Memory B cell (primary cell): ENCODE measurements at places on chromosomes 13 and 19.

DNA sequence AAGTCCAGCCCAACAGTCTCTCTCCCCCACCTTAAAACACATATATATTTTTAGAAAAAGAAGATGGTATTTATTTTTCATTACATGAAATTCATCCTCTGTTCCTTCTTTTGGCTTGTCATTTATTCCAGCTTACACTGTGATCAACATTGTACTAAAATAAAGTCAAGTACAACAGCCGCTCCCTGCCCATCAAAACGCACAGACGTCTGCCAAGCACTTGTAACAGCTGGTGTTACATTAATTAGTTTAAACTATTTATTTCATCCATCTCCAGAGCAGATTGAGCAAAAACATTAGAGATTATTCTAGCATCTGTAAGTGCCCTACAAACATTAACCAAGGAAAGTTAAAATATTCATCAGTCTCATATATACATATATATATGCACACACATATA, 350.5 kb downstream of the DACH1 start:
- no peak for DNase-seq

DNA sequence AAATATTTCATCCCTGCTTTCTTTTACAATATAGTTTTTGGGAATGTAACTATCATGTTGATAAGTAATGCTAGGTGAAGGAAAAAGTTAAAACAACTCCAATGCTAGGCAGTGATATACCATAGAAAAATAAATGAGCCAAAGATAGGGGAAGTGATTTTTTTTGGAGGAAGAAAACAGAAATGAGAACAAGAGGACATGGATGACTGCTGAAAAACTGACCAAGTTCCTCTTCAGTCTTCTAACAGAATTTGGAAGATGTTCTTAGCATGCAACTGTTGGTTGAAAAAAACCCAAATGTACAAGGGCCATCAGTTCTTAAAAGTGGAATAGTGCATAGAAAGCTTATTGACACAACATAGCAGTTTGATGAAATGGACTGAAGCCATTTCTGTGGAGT, 262.5 kb upstream of the STARD13 start:
- no peak for DNase-seq

- DNase-seq, result no peak
These were observed 175.0 kb downstream of the RFC3 start for GRCh38 chr13:33992881-33993336.

GRCh38 chr19:38889803-38890202, 9.6 kb downstream of the SIRT2 start:
- DNase-seq, result no peak

GRCh38 chr19:13883516-13884064, 6.7 kb downstream of the NANOS3 start:
- no peak for DNase-seq

DNA sequence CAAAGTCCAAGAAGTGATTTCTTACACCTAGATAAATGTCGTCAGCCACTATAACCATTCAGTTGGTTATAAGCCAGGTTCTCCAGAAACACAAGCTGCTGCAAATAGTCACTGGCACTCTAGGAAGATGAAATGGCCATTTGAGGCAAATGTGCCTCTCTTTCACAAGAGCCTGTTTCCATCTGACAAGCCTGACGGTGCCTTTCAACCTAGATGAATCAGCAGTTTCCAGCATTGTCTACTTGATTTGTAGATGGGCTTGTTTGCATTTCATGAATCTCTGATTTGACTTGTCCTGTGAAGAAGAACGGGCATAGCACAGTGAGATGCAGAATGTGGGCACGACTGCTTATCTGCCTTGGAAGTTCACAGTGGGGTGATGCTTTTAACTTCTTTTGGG, 327.2 kb downstream of the LMO7 start:
- no peak for DNase-seq

DNA sequence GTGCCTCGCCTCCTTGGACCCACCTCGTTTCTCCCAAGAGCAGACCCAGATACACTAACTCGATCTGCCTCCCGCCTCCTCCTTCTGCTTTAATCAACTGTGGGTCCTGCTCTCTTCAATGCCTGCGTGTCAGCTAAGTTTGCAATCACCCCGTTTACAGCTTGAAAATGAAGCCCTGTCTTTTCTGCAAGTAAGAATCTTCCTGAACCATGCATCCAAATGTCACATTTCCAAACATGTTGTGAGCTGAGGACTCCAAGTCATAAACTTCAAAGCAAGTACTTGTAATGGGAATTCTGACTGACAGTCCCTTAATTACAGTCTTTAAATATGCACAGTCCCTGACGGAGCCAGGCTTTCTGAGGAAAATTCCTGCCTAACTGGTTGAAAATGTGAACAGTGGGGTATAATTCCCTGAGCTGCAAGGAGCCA, 154.9 kb upstream of the UQCRFS1 start:
- no peak for DNase-seq

GRCh38 chr13:48492096-48492440, 40.8 kb downstream of the RCBTB2 start:
- DNase-seq, result peak; percentile 26

GRCh38 chr13:71274923-71275608, 591.9 kb downstream of the DACH1 start:
- DNase-seq, result no peak

- no peak for DNase-seq
These were observed 2.2 kb downstream of the ZNF175 start for GRCh38 chr19:51573331-51573730.

DNA sequence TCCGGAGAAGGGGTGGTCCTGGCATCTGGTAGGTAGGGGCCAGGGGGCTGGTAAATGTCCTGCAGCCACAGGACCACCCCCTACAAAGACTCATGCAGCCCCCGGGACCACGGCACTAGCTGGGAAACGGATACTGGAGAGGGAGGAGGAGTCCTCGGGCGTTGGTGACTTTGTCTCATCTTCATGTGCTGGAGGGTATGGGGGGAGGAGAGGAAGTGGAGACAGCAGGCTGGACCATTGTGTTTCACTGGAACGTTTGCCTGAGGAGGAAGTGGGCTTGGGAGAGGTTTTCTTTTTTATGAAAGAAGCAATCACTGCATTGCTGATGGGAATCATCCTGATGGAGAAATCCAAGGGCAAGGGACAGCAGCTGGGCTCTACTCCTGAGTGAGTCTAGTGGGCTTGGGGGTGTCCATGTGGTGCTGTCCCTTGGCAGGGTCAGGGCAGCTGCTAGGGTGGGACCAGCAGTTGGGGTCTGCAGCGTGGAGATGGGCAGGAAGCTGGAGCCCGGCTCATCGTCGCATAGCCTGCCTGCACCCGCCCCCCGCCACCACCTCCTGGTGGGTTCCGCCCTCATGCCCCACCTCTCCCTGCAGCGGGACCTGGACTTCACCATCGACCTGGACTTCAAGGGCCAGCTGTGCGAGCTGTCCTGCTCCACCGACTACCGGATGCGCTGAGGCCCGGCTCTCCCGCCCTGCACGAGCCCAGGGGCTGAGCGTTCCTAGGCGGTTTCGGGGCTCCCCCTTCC, 1.7 kb upstream of the ADM5 start:
- DNase-seq, result no peak

- no peak for DNase-seq
These were observed 1.5 kb downstream of the PHF11 start for GRCh38 chr13:49497272-49497671.

DNA sequence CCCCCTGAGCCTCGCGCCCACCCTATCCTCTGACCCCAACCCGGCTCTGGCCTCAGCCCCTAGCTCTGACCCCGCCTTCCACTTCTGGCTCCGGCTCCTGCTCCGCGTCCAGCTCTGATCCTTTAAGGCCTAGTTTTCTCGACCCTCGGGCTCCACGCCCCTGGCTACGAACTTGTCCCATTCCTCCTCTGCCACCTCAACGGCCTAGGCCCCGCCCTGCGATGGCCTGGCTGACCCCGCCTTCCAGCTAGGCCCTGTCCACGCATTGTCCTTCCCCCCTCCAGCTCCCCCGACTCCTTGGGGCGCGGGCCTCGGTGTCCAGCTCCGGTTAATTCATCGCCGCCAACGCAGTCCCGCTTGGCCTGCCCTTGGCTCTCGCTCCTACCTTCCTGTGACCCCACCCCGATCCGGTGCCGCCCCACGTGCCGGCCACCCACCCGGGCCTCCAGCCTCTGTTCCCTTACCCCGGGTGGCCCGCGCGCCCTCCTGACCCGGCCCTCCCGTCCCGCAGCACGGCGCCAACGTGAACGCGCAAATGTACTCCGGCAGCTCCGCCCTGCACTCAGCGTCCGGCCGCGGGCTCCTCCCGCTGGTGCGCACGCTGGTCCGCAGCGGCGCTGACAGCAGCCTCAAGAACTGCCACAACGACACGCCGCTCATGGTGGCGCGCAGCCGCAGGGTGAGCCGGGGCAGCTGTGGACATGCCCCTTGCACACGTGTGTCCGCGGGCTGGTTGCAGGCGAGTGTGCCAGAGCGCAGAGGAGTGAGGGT, 9.4 kb downstream of the BCL3 start:
- DNase-seq, result no peak

DNA sequence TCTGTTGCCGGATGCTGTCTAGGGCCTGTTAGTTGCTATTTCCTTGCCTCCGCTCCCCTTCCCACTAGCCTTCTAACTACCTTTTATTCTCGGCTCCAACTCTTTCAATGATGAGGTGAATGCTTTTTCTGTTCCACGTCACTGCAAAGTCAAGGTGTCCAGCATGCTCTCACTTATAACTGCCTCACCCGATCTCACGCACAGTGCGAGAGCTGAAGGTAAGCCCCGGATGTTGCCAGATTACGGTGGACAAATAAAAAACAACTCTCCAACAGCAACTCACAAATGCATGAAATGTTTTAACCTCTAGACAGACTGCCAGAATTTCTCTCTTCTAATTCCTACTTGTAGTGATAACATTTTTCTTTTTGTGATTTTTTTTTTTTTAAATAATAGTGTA, 169.9 kb downstream of the STK24 start:
- DNase-seq, result no peak

GRCh38 chr13:43782686-43783085, 4.1 kb downstream of the ENOX1 start:
- DNase-seq, result no peak

GRCh38 chr19:1104311-1105007, 665 bp downstream of the GPX4 start:
- peak; percentile 91 for DNase-seq

- no peak for DNase-seq
These were observed 9.8 kb downstream of the TPRX1 start for GRCh38 chr19:47794526-47794925.

- DNase-seq, result no peak
These were observed 49.3 kb upstream of the TDRD3 start for GRCh38 chr13:60347690-60348089.

DNA sequence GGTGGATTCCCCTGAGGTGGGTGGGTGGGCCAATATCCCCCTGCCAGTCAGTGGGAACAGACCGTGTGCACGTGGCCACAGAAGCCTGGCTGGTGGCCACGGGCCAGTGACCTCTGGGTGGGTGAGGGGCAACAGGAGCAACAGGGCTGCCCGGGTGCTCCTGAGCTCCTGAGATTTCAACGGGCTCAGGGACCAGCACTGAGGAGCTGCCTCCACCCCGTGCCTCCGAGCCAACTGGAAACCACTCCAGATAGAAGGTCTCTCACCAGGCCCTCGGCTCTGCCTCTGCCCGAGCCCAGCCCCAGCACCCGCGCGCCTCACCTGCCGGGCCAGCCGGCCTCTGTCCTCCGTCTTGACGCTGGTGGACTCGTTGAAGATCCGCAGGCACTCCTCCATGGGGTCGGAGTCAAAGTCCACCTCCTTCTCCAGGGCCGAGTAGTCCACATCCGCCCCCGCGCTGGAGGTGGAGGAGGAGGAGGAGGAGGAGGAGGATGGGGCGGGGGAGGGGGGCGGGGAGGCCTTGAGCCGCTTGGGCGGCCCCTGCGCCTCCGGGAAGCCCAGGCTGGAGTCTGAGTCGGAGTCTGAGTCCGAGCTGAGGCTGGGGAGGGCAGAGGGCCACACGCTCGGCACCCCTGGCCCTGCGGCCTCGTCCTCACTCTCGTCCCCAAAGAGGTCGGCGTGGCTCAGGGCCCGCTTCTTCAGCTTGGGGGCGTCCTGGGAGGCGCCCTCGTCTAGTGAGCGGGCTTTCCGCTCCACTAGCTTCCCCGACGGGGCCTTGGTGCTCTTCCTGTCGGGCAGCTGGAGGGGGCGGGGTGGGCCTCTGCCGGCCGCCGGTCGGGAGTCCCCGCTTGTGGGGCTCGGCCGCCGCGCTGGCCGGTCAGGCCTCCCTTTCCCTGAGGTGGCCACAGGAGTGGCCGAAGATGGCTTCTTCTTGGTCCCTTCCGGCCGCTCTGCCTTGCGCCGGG, 14.8 kb upstream of the ATP8B3 start:
- DNase-seq, result no peak

DNA sequence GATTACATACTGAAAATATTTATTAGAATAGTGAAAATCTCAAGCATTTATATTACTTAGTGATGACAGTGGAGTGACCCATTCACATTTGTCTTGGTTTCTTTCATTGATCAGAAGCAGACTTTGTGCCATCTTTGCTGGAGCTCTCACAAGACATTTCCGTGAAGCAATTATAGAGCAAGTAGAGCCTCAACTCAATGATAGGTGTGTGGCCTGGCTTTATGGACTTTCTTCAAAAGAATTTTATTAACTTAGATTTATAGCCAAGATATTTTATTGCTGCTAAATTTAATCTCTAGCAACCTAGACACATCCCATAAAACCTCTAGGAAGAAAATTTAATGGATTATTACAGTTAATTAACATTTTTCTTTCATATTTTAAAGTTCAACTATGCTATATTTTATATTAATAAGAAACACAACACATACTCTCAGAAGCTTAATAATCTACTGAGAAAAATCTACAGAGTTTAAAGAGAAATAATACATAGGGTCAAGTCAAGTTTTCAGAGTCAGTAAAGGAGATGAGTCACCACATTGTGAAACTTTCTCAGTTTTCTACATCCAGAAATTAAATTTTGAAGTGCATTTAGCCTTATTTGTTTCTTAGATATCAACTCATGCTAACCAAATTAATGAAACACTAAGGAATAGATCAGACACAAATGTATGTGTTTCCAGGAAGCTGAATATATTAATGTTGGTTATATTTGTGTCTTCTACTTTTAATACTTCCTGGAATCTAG, 160.5 kb downstream of the LACC1 start:
- DNase-seq, result no peak

DNA sequence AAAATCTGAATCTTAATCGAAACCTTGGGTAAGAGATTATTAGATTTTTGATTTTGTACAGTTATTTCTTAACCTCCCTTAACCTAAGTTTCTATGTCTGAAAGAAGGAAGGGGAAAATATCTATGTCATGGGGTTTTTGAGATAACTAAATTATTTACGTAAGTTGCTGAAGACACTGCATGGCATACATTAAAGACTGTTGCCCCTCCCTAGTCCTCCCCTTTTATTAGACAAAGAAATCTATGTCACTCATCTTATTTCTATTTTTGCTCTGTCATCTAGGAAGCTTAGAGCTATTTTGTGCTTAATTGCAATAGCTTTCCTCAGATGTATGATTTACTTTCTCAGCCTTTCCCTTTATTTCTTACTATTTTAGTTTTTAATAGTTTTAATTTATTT, 15.0 kb downstream of the COG6 start:
- no peak for DNase-seq

GRCh38 chr19:11494634-11495285, 10.9 kb downstream of the ZNF653 start:
- DNase-seq, result no peak

DNA sequence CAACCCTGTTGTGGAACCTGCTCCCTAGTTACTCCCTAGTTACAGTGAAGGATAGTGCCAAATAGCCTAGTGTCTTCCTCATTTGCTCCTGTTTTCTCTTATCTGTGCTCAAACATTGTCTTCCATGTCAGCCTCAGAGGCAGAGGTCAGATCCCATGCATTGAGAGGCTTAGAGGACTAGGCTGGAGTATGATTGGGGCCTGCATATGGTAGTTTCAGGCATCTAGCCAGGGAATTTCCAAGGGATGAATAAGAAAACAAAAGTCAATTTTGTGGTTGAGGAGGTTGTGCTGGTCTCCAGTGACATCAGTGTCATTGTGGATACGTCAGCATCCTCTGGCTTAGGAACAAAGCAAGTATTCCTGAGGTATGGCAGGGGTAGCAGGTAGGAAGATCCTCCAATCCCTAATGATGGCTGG, 9.4 kb downstream of the ZNF546 start:
- no peak for DNase-seq
